ENCODE measurements at places on chromosomes 13 and 19.
A peak's percentile ranks its signal among the peaks of the same experiment; 100 is the strongest.

DNA sequence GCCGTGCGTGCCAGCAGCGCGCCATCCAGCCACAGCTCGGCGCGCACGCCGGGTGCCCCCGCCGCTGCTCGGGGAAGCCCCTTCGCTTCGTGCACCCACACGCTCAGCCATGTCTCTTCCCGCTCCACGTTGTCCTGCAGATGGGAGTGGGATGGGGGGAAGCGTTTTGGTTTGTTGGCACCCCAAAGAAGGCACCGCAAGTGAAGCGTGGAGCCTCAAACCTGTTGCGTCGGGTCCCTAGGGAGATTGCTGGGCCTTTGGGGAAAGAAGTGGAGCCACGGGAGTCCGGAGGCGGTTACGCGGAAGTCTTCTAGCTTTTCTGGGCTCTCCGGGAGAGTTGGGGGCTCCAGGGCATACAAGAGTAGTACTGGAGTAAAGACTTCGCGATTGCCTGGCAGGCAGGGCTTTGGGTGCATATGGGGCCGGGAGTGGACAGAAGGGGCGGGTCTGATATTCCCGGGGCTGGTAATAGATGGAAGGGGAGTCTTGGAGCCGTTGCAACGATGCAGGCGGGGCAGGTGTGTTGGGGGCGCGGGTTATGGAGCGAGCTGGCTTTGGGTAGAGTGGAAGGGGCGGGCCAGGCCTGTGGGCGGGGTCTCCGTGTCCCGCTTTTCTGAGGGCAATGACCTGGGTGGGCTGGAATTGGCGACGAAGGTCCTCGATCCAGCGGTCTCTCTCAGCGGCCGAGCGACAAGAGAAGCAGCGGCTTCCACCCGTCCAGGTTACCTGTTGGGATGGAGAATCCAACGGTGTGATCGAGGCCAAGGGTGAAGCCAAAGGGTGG is 6.5 kb downstream of the RASAL3 start:
- no peak for DNase-seq

DNA sequence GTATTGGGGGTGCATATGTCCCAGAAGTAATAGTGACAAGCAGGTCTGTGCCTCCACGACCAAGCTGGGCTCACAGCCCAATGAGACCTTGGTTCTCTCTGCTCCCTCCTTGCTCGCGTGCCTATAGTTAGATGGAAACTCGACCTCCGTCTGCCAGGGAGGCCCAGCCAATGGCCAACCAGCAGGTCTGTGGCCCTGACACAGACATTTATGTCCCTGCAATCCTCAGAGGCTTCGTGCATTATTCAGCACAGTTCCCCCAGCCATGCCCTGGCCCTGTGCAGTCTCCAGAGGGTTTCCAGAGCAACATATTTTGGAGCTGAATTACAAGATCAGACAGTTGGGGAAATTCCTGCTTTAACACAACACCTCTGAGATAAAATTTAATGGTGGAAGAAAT is 105.1 kb downstream of the UQCRFS1 start:
- no peak for DNase-seq

DNA sequence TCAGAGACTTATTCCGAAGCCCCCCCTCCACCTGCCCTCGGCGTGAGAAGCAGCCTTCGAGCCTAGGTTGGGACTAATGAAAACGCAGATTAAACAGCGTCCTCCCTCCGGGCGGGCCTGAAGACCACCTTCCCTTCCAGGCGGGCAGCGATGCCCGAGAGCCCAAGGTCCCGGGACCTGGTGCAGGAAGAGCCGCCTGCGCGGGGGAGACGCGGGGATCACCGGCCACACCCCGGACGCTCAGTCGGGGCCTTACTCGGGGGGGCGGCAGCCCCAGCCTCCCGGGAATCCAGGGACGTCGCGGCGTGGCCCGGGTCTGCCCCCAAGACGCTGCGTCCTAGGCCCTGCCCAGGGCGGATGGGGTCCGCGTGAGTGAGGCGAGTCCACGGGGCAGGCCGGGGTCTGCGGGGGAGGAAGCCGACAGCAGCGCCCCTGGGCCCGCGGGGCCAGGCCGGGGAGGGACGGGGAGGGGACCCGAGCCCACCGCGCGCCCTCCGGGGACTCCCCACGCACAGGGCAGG is 33.3 kb upstream of the SPACA7 start:
- DNase-seq: no peak

DNA sequence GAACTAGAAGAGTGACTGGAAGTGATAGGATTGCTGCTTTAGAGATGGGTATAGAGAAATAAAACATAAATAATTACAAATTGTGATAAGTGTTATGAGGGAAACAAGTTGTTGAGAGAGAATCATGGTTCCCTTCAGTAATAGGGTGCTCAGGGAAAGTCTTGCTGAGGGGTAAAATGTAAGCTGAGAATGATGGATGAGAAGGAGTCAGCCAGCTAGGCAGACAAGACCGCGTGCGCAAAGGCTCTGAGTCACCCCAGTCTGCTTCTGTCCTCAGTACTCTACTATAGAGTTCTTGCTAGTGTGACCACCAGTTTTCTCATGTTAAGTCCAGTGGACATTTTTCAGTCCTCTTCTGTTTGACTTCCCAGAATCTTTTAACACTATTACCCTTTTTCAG is 39.5 kb downstream of the PCCA start:
- no peak for DNase-seq

DNA sequence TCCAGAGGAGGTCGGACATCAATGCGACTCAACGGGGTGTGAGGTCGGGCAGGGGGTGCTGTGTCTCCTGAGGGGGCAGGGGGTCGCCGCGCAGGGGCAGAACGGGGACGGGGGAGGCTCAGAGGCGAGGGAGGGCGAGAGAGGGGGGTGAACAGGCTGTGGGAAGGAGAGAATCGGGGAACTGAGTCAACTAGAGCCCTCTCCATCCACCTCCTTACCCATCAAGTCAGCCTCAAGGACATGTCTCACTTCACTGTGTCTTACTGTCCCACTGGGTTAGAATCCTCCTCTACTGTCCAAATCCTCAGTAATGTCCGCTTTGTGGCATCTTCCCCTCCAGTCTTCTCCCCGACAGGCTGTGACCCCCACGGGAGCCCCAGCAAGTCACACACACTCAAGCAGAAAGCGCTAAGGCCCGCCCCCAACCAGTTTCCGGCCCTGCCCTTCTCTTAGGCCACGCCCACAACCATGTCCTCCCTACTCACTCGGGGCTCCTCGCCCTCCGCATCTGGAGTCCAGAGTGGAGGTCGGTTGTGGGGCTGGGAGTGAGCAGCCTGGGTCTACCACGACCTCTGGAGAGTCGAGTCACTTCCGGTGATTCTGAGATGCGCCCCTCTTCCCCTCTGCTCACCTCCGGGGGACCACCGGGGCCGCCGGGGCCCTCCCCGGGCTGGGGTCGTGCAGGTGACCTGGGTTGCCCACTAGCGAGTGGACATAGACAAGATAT is 9.3 kb downstream of the PLEKHA4 start:
- peak; percentile 70 for DNase-seq

DNA sequence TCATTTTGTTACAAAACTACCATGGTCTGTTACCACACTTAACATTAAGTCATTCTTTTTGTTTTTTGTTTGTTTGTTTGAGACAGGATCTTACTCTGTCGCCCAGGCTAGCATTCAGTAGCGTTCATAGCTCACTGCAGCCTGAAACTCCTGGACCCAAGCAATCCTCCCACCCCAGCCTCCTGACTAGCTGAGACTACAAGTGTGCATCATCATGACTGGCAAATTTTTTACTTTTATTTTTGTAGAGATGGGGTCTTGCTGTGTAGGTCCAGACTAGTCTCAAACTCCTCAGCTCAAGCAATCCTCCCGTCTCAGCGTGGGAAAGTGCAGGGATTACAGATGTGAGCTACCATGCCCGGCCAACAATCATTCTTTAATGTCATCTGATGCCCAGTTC is 3.3 kb downstream of the ALDH16A1 start:
- no peak for DNase-seq

- no peak for DNase-seq
Measured at GRCh38 chr19:8488365-8488764, 14.1 kb downstream of the PRAM1 start.

- no peak for DNase-seq
Measured at GRCh38 chr19:15265850-15266248, 33.6 kb upstream of the EPHX3 start.

- no peak for DNase-seq
Measured at GRCh38 chr13:74166261-74167004, 32.2 kb upstream of the KLF12 start.

- no peak for DNase-seq
Measured at GRCh38 chr13:48527955-48528354, 4.9 kb downstream of the RCBTB2 start.

GRCh38 chr13:101612735-101613134 is 160.3 kb downstream of the ITGBL1 start:
- DNase-seq: no peak

GRCh38 chr19:35945121-35945790 is 9.1 kb downstream of the LRFN3 start:
- DNase-seq: no peak

DNA sequence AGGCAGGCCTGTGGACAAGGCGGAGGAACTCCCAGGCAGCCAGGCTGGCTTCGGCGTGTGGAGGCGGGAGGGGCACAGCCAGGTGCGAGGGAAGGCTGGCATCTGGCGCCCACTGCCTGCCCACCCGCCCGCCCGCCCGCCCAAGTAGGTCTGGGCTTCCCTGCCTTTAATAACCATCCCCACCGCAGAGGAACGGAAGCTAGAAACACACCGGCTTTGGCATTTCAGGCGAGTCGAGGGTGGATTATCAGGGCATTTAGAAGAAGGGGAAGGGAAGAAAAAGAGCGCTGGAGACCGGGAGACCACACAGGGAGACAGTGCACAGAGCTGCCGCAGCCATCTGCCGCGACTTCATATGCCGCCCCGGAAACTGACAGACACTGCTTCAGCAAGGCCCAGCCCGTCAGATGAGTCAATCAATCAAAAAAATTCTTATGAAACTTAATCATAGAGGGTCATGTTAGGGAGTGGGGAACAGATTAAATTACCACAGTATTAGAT is 199.7 kb downstream of the TSHZ3 start:
- DNase-seq: no peak

DNA sequence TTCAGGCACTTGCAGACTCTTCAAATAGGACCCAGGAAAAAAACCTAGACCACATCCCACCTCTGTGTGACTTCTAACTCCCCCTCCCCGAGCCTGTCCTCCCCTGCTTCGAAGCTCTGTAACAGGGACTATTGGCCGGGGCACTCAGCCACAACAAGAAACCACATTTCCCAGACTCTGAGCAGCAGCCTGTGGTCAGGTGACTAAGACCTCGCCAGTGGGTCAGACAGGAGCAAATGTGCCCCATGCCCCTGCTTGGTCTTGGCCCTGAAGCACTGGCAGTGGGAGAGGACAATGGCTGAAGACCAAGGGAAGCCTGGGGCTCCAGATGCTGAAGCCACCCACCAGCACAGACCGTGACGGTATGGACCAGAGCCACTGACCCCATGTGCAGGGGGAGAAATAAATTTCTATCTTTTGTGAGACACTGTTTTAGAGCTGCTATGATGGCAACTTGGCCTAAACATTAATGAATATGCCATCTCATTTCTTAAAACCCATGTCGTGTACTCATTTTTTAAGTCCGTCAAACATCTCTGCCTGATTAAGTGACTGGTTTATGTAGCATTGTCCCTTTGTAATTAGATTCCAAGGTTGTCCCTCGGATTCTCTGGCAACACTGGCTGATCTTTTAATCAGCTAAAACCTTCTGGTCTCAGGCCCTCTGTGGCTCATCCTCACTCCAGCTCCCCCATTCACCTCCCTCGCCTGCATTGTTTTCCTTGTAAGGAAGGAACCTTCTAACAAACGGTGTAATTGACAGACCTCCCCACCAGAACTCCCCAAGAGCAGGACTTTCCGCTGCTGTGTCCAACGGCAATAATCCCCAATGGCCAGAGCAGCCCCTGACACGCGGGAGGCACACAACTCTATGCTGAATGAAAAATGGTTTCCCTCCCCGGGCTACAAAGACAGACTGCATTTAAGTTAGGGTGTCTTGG is 98.4 kb downstream of the STK24 start:
- DNase-seq: no peak

GRCh38 chr13:99743094-99743493 is 228.5 kb downstream of the ZIC5 start:
- no peak for DNase-seq

DNA sequence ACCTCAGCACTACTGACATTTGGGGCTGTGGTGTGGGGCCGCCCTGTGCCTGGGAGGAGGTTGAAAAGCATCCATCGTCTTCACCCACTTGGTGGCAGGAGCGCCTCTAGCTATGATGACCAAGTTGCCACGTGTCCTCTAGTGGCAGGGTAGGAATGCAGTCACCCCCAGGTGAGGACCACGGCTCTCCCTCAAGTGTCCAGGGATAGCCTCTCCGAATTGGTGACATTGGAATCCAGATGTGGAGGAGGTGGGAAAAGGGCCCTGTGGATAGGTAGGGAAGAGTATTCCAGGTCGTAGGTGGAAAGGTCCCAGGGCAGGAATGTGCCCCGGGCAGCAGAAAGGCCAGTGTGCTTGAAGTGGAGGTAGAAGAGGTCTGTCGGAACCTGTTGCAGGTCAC is 37.6 kb downstream of the ARHGEF18 start:
- DNase-seq: no peak

DNA sequence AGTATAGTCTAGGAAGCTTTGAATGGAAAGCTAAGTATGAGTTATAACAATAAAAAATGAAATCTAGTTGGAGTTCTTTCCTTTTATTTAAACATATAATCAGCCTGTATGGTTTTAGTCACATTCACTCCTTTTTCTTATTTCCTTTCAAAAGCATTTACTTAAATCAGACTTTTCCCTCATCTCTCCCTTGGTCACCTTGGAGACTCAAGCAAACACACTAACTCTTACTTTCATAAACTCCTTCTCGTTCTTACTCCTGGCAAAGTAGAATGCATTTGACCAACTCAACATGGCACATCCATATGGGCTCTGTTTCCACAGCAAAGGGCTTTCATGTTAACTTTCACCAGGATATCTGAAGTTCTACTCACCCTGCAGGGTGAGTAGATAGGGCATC is 400.0 kb downstream of the LMO7 start:
- DNase-seq: no peak

GRCh38 chr19:55836340-55836739 is at the start of gene NLRP4:
NLRP4 (plus strand) TSS chr19:55836540; CDS start chr19:55852081, 15,541 bp downstream.
- no peak for DNase-seq

DNA sequence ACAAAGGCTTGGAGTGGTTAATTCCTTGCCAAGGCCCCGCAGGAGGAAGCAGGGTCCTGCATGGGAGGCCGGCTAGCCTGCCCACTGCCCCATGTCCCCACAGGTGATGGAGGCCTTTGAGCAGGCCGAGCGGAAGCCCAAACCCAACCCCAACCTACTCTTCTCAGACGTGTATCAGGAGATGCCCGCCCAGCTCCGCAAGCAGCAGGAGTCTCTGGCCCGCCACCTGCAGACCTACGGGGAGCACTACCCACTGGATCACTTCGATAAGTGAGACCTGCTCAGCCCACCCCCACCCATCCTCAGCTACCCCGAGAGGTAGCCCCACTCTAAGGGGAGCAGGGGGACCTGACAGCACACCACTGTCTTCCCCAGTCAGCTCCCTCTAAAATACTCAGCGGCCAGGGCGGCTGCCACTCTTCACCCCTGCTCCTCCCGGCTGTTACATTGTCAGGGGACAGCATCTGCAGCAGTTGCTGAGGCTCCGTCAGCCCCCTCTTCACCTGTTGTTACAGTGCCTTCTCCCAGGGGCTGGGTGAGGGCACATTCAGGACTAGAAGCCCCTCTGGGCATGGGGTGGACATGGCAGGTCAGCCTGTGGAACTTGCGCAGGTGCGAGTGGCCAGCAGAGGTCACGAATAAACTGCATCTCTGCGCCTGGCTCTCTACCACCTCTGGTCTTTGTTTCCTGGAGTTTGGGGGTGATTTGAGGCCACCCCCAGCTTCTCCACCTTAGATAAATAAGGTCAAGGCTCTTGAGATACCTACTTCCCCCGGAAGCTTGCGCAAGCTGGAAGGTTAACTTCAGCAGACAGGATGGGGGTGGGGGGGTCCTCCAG is 2.6 kb downstream of the B3GNT8 start:
- DNase-seq: no peak

GRCh38 chr13:28329395-28330158 is 165.4 kb downstream of the FLT1 start:
- no peak for DNase-seq
